Brain (organoid and tissue), 16 donors: ENCODE measurements at places on chromosomes 11 and 22.

DNA sequence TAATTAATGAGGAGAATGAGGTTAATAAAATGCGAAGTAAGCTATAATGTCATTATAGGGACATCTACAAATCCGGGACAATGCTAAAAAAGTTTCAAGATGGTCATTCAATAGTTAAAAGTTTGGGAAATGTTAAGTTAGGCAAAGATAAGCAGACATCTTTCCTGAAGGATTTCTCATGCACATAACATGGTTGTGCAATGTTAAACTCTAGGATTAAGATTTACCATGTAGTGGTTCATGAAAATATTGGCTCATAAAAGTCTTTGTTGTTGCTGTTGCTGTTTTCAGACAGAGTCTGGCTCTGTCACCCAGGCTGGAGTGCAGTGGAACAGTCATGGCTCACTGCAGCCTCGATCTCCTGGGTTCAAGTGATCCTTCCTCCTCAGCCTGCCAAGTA, 751.5 kb upstream of the CCDC179 start:
- no peak for DNase-seq

DNA sequence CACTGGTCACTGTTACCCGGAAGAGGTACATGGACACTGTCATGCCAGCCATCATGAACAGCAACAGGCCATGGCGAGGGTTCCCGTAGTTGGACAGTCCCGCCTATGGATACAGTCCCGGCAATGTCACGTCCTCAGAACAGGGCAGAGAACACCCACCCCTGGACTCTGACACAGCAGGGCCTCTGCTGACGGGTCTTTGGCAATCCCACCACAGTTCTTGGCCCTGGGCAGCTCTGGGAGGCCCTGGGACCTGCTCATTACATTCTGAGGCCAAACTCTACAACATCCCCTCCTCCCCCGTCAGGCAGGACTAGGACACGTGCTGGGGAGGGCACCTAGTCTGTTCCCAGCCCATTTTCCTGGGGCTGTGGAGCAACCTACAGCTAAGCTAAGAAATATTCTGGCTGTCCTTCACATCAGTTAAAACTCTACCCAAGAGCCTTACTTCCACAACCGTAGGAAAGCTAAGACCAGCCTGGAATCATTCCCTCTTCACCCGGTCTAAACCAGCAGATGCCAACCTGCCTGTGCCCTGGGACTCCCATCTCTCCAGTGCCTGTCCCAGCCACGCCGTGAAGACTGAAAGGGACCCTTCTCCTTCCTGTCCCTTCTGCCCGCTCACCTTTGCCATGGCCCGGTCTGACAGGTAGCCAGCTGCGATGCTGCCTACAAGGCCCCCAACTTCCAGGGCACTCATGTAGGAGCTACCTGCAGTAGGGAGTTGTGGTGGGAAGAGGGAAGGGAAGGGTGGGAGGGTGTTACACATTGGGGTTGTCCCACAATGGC, 4.5 kb downstream of the SLC37A4 start:
- DNase-seq = no peak

- no peak for DNase-seq
Measured at GRCh38 chr11:17607083-17607429, 60.0 kb downstream of the OTOG start.

DNA sequence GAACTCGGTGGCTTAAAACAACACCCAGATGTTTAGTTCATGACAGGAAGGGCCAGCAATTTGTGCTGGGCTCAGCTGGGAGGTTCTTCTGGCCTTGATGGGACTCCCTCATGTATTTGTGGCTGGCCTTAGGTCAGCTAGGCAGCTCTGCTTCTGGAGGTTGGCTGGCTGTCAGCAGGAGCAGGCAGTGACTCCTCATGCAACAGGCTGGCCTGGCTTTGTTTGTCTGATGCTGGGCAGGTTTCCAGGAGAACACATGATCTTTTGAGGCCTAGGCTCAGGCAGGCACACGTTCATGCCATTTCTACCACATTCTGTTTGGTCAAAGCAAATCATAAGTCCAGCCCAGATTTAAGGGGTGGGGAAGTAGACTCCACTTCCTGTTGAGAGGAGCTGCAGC, 571.2 kb downstream of the TBC1D22A start:
- peak; percentile 56 for DNase-seq

DNA sequence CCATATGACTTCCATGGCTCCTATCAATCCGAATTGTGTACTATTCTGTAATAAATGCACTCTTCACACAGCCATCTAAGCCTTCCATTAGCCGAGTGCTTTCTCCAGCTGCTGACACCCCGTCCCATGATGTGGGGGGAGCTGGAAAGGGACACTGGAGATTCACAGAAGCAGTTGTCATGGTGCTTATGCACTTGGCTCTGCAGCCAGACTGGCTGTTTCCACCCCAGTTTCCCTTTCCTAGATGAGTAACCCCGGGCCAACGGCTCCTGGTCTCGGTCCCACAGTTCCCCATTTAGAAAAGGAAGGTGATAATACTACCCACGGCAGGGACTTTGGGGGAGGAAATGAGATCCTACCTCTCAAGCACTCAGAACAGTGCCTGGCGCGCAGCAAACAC, 244.9 kb upstream of the SYN3 start:
- no peak for DNase-seq

DNA sequence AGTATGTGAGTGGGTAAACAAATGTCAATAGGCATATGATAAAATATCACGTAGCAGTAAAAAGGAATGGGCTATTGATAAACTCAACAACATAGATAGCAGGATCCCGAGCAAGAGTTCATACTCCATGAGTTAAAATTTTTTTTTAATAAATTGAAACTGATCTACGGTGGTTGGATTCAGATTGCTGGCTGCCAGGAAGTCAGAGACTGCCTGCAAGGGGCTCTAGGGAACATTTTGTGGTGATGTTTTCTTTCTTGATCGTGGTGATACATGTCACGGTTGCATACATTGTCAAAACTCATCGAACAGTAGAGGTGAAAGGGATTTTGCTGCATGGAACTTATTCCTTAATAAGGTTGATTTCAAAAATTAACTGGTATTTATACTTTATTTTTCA, 62.6 kb upstream of the WNT7B start:
- no peak for DNase-seq

GRCh38 chr11:75441804-75442132, 8.8 kb upstream of the KLHL35 start:
- no peak for DNase-seq

GRCh38 chr22:22896601-22897000, 9.0 kb downstream of the IGLL5 start:
- no peak for DNase-seq
